ENCODE measurements at places on chromosomes 1 and 21.

DNA sequence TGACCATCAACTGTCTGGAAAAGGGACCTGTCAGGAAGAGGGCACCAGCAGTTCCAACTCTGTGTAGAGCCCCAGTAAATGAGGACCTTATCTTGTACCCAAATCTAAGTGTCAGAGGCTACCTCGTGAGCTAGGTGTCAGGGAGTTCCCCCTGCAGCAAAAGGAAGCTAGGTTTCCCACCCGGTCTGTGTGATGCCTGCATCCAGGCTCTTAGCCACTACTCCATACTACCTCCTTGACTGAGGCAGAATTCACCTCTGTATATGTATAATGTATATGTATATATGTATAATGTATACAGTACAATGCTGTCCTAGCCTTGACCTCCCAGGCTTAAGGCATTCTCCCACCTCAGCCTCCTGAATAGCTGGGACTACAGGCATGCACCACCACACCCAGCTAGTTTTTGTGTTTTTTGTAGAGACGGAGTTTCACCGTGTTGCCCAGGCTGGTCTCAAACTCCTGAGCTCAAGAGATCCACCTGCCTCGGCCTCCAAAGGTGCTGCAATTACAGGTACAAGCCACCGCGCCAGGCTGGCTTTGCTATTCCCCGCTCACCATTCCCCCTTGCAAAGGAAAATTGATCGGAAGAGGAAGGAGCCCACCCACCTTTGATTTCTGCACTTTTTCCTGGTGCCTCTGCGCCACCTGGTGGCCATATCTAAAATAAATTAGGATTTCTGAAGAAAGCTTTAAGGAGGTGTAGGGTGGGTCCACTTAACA is 15.7 kb upstream of the LUZP1 start:
- no peak for DNase-seq

- DNase-seq, result no peak
Measured at GRCh38 chr1:246159279-246160227, 347.5 kb downstream of the SMYD3 start.

DNA sequence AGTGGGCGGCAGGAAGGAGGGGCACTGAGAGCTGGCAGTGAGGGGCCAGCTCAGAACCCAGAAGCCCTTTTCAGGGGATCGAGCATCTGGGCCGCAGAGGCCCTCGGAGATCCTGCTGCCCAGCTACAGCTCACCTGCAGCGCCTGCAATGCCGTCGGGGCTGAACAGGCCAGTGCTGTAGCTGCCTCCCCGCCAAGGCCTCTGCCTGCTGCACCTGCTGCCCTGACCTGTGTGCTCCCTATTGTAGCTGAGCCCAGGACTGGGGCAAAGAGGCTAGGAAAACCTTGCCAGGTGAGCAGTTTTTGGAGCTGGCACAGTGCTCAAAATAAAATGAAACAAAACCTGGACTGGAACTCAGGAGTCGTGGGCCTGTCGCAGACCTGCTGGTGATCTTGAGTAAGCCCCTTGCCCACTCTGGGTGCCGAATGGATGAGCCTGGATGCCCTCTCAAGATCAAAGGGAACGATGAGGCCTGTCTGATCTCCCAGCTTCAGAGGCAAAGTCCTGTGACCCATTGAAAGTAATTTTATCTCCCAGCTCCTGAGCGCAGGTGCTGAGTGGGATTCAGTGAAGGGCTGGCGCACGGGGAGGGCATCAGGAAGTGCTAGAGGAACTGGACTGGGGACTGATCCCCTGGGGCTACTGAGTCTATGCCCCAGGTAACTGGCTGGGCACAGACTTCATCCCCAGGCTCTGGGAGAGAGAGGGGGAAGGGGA is 154.6 kb downstream of the FOXD2 start:
- DNase-seq, result no peak

DNA sequence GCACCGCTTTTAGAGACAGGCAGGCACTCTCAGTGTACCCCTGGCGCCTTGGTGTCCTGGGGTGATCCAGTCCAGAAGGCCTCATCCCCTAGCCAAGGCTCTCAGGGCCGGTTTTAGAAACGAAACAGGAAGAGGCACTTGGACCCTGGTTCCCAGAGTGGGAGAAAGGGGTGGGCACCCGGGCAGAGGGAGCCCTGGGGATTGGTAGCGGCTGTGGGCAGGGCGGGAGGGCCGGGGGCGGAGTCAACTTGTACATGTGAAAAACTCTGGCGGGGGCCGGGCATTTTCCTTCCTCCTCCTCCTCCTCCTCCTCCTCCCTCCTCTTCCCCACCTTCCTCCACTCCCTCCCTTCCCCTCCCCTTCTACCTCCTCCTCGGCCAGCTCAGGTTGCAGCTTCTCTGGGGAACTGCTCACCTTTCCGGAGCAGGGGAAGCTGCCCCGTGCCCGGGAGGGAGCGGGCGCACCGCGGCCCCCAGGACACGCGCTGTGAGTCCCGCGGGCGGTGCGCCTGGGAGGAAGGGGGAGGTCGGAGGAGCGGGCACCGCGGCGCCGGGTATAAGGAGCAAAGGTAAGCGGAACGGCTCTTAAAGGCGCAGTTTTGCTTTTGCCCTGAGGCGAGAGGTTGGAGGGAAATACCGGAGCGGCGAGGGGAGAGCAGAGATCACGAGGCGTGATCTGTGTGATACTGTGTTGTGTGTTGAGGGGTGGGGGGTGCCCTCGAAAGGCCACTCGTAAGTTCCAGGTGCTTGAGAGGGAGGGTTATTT is at the start of gene CDK18:
Gene CDK18 (plus strand): TSS at position 359 of the 765 bp plus-strand sequence. CDS start 18,499 bp downstream, outside the sequence.
- no peak for DNase-seq

- DNase-seq, result no peak
Measured at GRCh38 chr1:100699744-100700143, 19.8 kb upstream of the VCAM1 start.

DNA sequence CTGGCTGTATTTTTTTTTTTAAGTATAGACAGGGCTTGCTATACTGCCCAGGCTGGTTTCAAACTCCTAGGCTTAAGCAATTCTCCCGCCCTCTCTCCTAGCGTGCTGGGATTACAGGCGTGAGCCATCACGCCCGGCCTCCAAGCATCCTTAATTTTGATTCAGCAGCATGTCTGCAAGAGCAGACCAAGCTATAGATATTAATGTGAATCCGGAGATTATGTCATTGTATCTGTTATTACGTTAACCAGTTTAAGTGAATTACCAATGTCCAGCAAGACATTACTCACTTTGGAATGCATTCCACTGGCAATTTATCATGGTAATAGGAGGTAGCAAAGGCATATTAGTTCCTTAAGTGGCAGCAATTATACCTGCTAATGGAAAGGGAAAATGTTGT is 179.7 kb downstream of the CHRM3 start:
- DNase-seq, result no peak

DNA sequence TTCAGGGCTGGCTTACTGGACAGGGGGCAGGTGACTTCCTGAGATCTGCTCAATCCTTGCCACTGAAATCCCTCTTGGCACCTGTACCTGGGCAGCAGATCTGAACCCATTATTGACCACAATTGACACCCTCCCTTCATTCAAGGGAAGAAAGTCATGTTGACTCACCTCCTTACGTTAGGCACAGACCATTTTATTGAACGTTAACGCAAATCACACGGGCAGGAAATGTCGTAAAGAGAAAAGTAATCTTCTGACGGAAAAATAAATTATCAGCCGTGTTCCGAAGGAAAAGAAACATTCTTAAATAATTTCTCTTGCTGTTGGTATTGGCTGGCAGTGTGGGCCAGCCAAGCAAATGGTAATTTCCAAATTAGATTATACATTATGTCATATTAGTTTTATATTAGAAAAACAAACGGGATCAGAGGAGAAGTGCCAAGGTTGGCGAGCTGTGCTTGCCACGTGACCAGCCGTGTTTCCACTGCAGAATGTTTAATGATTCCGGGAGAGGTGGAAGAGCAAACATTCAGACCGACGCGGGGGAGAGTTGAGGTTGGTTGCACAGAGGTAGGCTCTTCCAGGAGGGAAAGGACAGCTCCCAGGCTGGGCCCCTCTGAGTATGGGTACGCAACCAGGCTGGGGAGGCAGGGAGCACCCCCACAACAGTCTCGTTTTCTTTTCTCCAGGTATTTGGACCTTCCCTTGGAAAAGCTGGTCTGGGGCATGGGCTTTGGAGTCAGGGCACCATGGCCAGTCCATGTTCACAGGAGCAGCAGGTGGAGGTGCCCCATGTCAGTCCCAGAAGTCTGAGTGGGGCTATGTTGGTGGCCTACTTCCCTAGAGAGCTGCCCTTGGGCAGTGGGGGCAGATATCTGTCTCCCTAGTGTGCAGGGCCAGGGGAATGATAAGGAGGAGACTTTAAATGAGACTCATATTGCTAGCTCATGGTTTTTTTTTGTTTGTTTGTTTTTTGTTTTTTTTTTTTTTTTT is 121.1 kb downstream of the FOXD2 start:
- no peak for DNase-seq

DNA sequence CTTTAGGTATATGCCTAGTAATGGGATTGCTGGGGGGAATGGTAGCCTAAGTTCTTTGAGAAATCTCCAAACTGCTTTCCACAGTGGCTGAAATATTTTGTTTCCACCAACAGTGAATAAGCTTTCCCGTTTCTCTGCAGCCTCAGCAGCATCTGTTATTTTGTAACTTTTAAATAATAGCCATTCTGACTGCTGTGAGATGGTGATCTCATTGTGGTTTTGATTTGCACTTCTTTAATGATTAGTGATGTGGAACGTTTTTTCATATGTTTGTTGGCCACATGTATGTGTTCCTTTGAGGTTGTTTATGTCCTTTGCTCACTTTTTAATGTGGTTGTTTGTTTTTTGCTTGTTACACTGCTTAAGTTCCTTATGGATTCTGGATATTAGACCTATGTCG is 237.4 kb downstream of the CENPF start:
- no peak for DNase-seq

DNA sequence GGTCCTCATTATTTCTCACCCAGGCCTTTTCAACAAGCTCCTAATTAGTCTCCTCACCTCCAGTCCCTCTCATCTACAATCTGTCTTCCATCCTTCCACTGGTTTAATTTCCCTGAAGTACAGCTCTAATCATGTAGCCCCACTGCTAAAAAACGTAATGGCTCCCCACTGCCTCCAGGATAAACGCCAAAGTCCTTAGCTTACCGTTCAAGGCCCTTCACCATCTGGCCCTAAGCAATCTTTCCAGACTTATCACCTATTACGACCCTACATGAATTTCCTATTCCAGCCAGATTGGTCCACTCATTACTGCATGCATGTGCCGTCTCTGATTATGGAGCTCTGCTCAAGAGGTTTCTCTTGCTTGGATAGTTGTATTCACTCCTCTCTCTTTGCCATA is 83.1 kb upstream of the DAB1 start:
- no peak for DNase-seq

DNA sequence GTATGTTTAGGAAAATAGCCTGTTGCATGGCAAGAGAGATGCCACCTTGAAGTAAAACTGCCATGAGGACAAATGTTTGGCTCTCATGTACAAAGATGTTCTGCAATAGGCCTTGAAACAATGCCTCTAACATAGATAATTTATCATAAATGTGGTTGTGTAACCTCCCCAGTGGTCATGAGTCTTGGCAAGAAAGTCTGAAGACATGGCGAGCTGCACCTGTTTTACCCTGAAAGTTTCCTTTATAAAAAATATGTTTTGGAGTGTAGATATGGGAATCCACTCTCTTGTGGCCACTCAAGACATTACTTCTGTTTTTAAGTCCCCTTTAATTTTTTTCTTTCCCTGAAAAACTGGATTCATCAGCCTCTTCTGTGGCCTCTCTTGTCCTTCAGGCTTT is 2217.1 kb downstream of the NCAM2 start:
- no peak for DNase-seq

- no peak for DNase-seq
Measured at GRCh38 chr1:148352470-148353053, 130.5 kb downstream of the PPIAL4G start.

DNA sequence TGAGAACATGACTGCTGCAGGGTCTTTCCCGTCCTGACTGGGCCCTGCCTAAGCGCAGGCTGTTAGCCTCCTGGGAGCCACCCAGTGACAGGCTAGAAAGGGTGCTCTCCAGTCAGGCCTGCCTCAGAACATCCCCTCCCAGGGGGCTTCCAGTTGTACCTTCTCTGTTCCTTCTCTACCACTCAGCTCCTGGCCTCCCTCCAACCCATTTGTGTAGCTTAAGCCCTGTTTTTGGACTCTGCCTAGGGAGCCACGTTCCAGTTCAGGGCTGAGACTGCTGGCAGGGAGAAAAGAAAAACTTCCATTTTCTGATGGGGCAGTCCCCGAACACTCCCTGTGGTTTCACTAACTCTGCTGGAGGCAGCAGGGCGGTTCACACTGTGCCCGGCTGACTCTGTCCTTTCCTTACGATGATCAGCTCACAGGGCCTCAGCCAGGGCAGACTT is 15.3 kb upstream of the POU3F1 start:
- no peak for DNase-seq

DNA sequence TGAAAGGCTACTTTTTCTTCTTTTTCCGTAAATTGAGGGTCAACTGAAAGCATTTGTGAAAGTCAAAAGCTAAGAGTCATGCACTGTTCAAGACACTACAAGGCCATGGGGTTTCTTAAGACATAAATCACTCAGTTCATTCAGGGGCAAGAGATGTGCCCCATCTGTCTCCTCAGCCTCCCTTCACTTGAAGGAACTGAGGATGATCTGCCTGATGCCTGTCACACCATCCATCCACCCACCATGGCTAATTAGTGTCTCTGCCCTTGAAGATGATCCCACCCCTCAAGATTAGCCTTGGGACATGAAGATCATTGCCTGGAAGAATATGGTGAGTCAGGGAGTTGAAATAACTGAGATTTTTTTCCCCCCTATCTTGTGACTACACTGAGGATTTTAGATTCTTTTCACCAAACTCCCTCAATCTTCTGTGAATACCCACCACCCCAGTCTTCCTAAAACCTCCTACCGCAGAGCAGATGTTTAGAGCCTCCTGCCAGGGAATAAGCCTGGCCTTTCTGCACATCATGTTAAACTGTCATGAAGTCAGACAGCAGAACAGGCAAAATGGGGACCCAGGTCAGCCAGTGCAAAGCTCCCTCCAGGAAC is 88.6 kb upstream of the LMO4 start:
- DNase-seq, result no peak

GRCh38 chr1:113129529-113130185 is 56.7 kb downstream of the LRIG2 start:
- no peak for DNase-seq

GRCh38 chr1:203519053-203519840 is 25.3 kb downstream of the OPTC start:
- DNase-seq, result no peak

DNA sequence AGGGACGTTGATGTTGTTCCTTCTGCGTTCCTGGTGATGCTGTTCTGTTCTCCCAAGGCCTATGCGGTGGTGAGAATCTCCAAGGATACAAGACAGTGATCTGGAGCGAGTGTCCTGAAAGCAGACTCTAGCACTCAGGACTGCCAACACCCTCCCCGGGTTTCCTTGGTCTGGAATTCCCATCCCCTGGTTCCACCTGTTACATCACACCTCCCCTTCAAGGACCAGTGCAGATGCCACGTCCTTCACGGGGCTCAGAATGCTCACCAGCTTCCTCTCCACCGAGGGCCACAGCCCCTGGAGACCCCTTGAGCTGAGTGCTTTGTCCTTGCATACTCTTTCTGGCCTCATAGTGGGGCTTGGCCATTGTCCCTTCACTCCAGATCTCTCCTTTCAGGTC is 43.5 kb downstream of the B3GALT5 start:
- DNase-seq, result no peak

GRCh38 chr1:171794085-171794484 is 12.6 kb downstream of the METTL13 start:
- DNase-seq, result no peak

- no peak for DNase-seq
Measured at GRCh38 chr1:177487481-177487880, 316.7 kb downstream of the BRINP2 start.

- DNase-seq, result no peak
Measured at GRCh38 chr1:2320760-2321667, 70.3 kb downstream of the MORN1 start.

- DNase-seq, result no peak
Measured at GRCh38 chr1:151908228-151908691, 1.1 kb downstream of the THEM4 start.

All from AG09309 (cell line).